OCI-LY7 (cell line): ENCODE measurements at places on chromosomes 1 and 21. TPM values are rescaled to one million over a fixed set of nuclear protein-coding genes. Genes with fewer than 3 reads are reported as not detected.

Gene CYP4Z1
- not detected in 2 replicates for total RNA-seq

Gene RPTN
- not detected in 2 replicates for total RNA-seq

Gene KDF1
- not detected in 2 replicates for total RNA-seq

DNA sequence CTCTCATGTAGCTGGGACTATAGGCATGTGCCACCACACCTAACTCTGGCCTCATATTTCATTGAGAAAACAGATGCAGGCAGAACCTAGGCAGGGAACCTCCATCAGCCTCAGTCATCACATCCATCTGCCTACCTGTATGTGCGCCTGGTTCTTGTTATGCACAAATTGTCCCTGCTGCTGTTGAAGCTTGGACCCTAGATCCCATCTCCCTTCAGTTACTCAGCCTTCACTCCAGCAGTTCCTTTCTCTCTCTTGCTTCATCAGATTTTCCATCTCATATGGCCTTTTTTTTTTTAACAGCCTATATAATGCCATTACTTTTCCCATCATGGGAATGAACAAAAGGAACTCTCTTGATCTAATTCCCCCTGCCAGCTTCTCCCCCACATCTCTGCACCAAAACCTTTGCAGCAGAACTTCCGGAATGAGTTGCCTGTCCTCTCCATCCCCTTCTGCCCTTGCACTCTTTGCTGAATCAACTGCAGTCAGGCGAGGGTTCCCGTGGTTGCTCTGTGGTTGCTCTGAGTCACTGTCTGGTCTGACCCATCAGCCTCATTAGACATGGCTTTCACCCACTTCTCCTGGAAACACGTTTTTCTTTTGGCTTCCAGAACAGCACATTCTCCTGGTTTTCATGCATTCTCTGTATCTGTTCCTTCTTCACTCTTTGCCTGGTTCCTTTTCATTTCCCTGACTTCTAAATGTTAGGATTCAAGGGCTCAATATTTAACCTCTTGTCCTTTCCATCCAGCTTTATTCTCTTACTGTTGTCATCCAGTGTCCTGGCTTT is 41.5 kb downstream of the UBE4B start:
- DNase-seq, result no peak

DNA sequence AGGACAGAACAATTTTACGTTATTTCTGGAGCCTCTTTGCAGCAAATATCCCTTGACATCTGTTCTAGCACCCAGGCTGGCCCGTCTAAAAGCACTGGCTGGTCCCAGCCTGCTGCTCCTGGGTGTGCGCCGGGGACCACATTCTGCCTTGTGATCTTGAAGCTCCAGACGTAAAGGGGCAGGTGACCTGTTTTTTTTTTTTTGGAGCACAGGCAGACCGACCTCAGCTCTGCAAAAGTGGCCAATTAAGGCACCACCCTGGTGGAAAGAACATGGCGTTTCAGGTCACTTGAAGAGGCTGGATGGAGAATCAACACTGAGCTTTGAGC is 13.8 kb upstream of the CAMTA1 start:
- peak; percentile 26 for DNase-seq

GRCh38 chr21:40620386-40621145 is 226.4 kb downstream of the DSCAM start:
- DNase-seq, result no peak

DNA sequence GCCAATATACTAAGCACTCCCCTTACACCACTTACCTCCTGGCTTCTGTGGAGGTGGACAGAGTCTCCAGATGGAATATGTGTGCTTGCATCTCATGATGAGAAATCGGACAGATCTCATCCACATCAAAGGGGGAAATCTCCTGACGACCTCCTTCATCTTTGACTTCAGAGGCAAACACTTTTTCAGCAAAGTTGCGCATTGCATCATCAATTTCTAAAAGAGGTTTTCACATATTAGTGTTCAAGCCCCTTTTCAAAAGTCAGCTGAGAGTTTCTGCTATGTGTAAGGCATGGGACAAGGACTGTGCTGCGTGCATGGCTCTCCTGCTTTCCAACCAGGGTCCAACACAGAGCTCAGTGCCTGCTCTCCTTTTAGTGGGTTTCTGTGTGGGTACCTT is 6.8 kb downstream of the AMPD1 start:
- DNase-seq, result no peak

DNA sequence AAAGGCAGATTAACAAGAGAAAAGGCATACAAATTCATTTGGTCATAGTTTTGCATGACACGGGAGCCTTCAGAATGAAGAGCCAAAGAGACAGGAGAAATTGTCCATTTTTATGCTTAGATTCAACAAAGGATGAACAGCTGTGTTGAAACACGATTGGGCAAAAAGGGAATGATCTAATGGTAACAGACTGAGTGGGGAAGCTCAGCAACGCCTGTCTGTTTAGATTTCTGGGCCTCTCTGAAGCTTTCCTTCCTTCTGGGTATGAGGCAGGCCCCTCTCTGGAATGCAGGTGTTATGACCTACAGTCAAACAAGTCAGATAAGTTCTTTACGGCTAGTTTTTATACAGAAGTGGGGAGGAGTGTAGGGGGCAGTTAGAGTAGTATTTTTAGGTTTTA is 154.6 kb downstream of the RGS7 start:
- DNase-seq, result no peak

- DNase-seq, result no peak
Measured at GRCh38 chr1:213891989-213892902, 95.5 kb upstream of the PROX1 start.

- no peak for DNase-seq
Measured at GRCh38 chr1:221993444-221993948, 251.6 kb upstream of the DUSP10 start.
